ENCODE measurements at places on chromosomes 6 and 20. TPM values are rescaled to one million over a fixed set of nuclear protein-coding genes. Genes with fewer than 3 reads are reported as not detected.

WFDC5 gene
- total RNA-seq: not detected

DNA sequence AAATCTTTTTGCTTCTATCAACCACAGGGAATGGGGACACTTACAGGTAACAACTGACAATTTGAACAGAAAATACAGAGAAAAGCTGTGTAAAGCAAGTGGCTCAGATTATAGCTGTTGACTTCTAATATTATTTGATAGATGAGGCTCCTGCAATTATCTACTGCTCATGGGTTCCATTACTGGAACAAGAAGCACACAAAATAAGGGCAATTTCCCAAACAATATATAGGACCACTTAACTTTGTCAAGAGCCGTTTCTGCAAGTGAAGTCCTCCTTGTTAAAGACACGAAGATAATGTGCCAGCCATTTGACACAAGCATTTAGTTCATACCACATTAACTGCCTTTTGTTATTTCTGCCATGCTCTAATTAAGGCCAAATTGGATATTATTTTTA is 315.5 kb upstream of the ARID1B start:
- no peak for DNase-seq

DNA sequence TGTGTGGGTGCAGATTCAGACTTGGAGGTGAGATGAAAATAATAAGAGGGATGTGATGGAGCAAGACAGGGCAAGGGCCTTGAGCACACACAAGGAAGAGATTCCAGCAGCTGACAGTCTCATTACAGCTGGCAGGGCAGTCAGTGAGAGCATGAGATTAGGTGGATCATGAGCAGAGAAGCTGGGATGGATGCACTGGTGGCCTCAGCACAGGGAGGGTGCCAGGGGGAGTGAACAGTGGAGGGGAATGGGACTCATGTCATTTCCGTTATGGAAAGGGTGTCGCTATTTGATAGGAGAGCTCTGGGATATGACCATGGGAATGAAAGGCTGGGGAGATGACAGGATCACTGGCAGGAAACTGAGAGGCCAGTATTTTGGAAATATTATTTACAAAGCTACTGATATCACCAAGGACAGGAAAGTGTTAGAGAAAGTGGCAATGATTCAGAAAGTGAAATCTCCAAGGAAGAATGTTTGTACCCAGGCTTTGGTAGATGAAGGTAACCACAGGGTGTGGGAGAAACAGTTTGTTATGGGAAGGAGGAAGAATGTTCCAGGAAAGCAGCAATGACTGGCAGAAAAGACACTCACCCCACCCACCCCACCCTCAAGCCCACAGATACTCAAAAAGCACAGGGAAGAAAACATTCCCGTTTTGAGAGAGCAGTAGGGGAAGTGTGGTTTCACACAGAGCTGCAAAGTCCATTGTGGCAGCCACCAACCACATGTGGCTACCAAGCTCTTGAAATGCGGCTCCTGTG is 214.7 kb upstream of the PROKR2 start:
- peak; percentile 33 for DNase-seq

METTL24 gene
- total RNA-seq: not detected

DNA sequence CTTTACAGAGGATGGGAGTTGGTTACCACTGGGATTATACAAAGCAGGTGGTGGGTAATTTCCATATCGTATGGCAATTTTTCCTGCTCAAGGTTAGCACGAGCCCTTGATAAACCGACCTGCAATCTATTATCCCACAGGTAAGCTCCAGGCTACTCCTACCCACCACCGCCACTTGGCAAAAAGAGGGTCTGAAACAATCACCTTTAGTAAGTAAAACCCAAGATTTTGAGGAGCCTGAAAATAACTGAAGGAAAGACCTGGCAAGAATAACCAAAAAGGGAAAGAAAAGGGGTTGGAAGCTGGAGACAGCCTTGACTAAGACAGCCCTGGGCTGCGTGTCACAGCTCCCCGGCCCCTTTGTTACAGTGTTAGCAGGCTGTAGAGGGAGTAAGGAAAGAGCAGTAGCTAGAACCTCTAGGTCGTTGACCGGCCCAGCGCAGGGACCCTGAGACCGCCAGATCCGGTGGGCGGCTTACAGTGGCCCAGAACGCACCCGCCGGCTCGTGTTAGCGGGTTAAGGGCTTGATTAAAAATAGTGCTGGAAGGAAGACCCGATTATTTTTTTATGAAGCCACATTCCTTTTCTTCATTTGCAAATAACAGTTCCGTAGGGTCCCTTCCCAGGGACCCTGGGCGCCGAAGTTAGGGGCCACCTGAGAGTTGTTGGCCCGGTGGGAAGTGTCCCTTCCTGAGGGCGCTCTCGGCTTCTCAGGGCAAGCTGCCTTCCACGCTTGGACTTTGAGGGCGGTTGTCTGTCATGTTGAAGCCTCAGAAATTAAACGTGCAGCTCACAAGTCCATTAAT is 30.5 kb downstream of the TFAP2B start:
- no peak for DNase-seq

TGM3 gene
- not detected for total RNA-seq

GRCh38 chr6:74851596-74851995 is 354.3 kb downstream of the COL12A1 start:
- DNase-seq: no peak

- peak; percentile 95 for DNase-seq
Observed at GRCh38 chr6:30810813-30811339, 66.5 kb upstream of the IER3 start.

- no peak for DNase-seq
Observed at GRCh38 chr6:167108278-167108677, 14.6 kb upstream of the CCR6 start.

GRCh38 chr6:136921936-136922684 is at the start of gene SLC35D3:
Gene SLC35D3 (plus strand): TSS chr6:136922301. CDS start chr6:136922429, 128 bp downstream.
- DNase-seq: peak; percentile 32

C20orf144 gene
- 0.26 TPM for total RNA-seq

DNA sequence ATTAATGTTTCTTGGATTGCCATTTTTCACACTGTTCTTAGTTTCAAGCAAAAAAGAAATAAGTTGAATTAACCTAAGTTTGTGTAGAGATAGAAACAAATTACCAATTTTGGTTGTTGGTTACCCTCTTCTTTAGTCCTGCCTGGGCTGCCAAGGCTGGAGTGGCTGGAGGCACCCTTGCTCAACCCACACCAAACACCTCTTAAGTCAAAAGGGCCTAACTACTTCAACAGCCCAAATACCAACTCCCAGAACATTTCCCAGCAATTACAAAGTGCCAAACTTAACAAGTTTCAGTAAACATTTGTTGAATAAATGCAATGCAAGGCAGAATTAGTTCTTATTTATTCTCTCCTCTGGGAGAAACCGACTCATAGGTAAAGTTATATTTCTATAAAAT is 38.1 kb upstream of the TMEM181 start:
- no peak for DNase-seq

GABBR1 gene
- total RNA-seq: 23.5 TPM

CPXM1 gene
- 2.9 TPM for total RNA-seq

TAF8 gene
- 57.7 TPM for total RNA-seq

GRCh38 chr6:135159531-135159930 is 21.6 kb upstream of the MYB start:
- peak; percentile 79 for DNase-seq

GRCh38 chr6:22062807-22063408 is 233.9 kb downstream of the PRL start:
- DNase-seq: peak; percentile 54

GRCh38 chr20:45592574-45593189 is 13.6 kb upstream of the WFDC8 start:
- DNase-seq: peak; percentile 11

DNA sequence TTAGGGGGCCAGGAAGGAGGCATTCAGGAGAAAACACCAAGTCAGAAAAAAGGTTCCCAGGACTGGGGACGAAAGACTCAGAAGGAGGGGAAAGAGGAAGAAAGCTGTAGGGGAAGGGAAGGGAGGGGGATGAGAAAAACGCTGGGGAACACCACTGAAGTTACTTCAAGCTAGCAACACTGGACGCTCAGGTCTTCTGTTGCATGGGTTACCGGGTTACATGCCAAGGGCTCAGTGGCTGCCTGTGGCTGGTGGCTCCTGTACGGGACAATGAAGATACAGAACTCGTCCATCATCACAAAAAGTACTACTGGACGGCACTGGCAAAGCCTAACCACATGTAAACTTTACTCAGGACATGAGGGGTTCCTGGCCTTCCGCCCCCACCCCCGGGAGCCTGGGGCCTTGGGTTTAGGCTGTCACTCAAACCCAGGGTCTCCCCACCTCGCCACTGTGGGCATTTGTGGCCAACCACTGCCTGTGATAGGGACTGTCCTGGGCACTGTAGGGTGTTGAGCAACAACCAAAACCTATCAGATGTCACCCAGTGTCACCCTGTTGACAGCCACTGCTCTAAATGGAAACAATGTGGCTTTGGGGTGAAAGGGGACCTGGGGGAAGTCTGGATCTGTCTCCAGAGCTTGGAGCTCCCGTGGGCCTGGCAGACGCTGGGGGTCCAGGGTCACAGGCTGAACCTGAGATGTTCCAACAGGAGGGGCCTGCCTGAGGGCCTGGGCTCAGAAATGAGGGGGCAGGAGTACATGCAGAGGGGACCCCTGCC is 40.3 kb upstream of the CD93 start:
- no peak for DNase-seq

- no peak for DNase-seq
Observed at GRCh38 chr6:144158133-144158532, 7.8 kb downstream of the STX11 start.

- no peak for DNase-seq
Observed at GRCh38 chr6:147176795-147177194, 27.4 kb upstream of the STXBP5 start.

GRCh38 chr6:16491666-16492313 is 253.4 kb downstream of the GMPR start:
- DNase-seq: no peak

- DNase-seq: no peak
Observed at GRCh38 chr6:131061751-131062119, 1.3 kb downstream of the EPB41L2 start.

LRFN2 gene
- total RNA-seq: not detected

GRCh38 chr6:37946057-37946456 is 126.5 kb downstream of the ZFAND3 start:
- DNase-seq: no peak

GRCh38 chr6:6781172-6781872 is 192.8 kb downstream of the LY86 start:
- no peak for DNase-seq

XKR7 gene
- not detected for total RNA-seq

DNA sequence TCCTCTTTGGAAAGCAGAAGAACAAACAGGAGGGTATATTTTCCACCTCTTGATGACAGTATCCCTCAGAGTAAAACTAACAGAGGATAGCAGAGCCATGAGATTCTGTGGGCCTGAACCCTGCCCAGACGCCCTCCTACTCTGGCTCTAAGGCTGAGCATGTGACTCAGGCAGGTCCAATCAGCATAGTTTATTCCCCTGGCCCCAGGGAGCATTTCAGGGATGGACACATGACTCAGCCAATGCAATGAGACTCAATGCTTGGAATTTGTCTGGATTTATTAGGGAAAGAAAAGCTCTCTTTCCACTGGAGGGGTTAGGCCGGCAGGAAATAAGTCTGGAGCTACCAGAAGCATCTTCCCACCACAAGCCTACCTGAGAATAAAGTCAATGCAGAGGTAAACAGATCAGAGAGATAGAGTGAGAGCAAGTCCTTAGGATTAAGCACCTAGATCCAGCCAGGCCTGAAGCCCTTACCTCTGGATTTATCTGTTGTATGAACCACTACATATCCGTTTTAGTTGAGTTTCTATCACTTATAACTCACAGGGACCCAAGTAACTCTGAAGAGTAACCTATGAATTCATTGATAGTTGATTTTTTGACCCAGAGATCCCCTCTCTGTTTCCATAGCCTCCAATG is 68.2 kb upstream of the EYA2 start:
- no peak for DNase-seq

PNPLA1 gene
- not detected for total RNA-seq

- no peak for DNase-seq
Observed at GRCh38 chr6:87213364-87213763, 58.0 kb downstream of the ZNF292 start.

DNA sequence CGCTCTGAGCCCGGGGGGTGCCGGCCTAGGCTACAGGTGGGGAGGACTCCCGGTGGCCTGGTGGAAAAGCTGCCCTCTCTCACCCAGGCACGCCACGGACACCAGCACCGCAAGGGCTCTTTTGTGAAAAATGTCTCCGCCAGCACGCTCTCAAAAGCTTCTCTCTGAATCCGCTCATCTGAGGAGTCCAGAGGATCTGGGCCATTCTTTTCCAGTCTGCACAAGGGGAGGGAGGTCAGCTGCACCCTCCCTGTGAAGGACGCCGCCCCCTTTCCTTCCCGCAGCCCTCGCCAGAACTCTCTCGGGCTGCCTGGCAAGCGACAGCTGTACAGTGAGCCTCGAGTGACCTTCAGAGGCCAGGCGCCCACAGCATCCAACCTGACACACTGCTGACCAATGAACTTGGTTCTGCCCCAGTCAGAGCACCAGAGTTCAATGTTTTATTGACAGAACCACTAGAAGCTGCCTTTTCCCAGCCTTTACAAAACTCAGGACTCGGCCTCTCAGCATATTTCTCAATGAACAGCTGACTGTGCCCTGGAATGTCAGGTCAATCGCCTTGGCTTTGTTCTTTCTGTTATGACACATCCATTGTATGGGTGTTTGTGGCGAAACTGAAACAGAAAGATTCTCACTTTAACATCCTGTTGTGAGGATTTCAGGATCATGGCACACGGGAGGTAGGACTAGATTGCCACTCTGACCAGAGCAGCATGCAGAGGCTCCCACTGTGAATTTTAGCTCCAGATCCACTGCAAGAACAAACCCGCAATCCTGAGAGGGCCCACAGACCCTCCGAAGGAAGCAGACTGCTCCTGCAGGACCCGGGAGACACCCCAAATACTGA is 26.7 kb downstream of the SERPINB9 start:
- peak; percentile 44 for DNase-seq

DNA sequence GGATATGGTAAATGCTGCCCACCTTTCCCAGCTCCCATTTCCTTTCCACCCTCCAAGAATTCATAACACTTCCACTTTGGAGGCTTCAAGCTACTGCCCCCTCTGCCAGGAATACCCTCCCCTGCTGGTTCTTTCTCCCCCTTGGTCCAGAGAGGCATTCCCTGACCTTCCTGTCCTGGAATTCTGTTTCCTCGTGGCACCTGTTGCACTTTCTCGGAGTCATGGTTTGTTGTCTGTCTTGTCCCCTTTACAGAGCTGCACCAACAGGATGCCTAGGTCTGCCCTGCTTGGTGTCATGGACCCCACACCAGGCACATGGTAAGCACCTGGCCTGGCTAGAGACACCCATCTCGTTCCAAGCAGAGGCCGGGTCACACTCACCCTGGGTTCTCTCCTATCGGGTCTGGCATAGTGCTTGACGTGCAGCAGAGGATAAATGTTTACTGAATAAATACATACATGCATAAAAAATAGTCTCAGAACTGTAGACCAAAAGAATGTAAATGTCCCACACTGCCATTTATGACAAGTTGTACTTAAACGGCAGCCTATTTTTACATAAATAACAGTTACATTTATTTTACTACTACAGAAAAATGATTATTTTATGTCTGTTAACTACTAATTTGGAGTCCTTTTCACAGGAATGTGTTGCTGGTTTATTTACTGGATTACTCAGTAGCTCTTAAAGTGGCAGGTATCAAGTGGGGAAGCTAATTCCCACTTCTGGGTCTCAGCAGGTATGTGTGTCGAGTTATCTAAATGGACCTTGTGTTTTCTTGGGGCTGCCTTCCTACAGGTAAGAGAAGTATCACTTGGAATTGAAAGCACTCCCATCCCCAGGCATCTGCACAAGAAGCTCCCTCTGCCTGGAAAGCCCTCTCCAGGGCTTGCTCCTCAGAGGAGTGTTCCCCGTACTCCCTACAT is 69.3 kb downstream of the KIF13A start:
- DNase-seq: no peak

GRIK2 gene
- not detected for total RNA-seq
